ENCODE measurements at places on chromosomes 1 and 21.
A peak's percentile ranks its signal among the peaks of the same experiment; 100 is the strongest.

GRCh38 chr21:41579692-41580091, 71.7 kb upstream of the TMPRSS2 start:
- DNase-seq: no peak

DNA sequence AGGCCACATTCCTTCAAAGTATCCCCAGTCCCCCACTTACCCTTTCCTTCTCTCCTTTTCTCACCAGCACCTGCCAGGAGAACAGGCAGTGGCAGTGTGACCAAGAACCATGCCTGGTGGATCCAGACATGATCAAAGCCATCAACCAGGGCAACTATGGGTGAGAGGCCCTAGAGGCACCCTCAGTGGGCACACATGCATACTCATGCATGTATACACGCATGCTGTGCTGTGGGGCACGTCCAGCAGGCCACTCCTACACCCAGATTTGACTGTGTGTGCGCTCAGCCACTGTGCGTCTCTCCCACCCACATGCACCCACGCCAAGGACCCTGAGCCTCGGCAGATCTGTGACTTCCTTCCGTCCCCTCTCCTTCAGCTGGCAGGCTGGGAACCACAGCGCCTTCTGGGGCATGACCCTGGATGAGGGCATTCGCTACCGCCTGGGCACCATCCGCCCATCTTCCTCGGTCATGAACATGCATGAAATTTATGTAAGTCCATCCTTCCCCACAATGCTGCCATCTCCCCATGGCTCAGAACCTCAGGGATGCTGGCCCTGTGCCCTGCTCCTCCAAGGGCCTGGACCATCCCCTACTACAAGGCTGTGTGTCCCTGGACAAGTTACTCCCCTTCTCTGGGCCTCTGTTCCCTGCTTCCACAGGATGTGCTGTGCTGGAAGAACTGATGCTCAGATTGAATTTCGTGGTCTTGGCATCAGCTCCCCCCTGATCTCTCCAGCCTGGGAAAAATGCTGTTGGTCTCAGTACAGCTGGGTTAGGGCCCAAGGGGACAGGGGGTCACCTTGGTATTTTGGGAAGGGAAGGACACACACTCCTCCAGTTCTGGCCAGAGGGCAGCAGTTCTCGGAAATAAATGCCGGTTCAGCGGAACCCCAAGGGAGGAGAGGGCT, 7.0 kb downstream of the TINAGL1 start:
- no peak for DNase-seq

GRCh38 chr1:110336300-110337039, 2.7 kb upstream of the RBM15 start:
- DNase-seq: no peak

GRCh38 chr1:181206513-181206912, 118.0 kb downstream of the IER5 start:
- no peak for DNase-seq

- no peak for DNase-seq
These were observed 112.3 kb downstream of the AK5 start for GRCh38 chr1:77394166-77394565.

GRCh38 chr1:235160383-235160956, 580 bp downstream of the RBM34 start:
- no peak for DNase-seq

DNA sequence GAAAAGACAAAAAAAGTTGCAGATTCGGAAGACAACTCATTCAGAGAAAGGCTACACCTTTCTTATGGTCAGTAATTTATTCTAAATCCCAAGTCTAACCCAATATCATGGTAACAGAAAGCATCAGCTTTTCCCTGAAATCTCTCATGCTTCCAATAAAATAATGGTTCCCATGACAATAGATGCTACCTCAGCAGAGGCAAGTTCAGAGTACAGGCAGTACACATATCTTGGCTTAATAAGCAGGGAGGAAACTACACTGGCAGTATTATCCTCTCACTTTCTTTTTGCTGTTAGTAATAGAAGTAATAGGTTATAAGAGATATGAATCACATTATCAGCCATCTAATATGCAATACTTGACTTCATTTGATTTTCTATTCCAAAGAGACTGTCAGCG, 137.1 kb downstream of the DPYD start:
- DNase-seq: no peak

DNA sequence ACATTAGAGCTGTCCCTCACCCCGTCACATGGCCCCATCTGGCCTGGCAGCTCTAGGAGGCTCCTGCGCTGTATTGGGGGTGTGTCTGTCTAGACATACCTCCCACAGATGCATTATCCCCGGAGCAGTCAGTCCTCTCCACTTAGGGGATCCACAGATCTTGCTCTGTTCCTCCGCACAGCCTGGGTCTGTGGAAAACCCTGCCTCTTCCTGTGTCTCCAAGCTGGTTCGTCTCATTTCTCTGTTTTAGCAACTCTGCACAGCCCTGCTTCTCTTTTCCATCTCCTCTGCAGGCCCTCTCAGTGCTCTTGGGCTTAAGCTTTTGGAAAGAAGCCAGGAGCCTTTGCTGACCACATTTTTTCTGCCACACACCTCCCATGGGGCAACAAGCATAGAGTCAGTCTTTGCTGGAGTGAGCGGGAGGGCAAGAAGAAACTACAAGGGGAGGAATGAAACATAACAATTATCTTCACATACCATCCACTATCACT, 241.5 kb downstream of the FOXD2 start:
- no peak for DNase-seq

GRCh38 chr1:70458131-70458530, 47.1 kb downstream of the CTH start:
- no peak for DNase-seq

DNA sequence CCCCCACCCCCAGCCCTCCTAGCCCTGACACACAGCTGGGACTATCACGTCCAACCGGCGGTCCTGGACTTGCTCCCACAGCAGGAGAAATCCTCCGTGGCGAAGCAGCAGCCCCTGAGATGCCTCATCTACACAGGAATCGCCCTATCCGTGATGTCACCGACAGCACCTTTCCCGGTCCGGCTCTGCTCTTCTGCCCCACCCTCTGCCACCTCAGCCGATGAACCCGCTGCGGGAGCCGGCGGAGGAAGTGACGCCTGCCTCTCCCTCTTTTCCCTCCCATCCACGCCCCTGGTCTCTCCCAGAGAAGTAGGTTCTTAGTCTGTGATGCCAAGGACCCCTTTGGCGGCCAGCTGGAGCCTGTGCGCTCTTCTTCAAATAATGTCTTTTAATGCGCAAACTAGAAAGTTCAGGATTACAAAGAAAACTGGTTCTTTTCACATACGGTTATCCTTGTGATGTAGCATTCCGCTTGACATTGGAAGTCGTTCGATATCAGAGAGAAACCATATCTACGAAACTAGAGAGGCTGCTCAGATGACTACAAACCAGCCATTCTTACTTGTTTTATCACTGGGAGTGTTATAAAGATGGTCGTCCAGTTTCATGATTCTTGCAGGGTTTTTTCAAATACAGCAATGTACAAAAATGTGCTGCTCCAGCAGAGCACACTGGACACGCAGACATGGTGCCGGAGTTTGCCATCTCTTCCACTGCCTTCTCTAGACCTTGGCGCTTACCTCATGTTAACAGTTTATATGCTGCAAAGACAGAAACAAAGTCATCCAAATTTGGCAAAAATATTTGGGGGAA, 120.3 kb downstream of the PPIAL4G start:
- peak; percentile 82 for DNase-seq

All from RWPE1 (cell line).